ENCODE measurements at places on chromosomes 5 and 9.
A peak's percentile ranks its signal among the peaks of the same experiment; 100 is the strongest.

GRCh38 chr5:66222455-66222854 lies 78.4 kb downstream of the SREK1 start:
- no peak for DNase-seq

GRCh38 chr9:128323791-128324190 lies 1.2 kb downstream of the COQ4 start:
- no peak for DNase-seq

GRCh38 chr5:59724482-59725391 lies 168.8 kb downstream of the PDE4D start:
- DNase-seq = peak; percentile 14

GRCh38 chr9:107137495-107138202 lies 145.4 kb upstream of the RAD23B start:
- DNase-seq = no peak

GRCh38 chr9:96651626-96652025 lies 3.5 kb downstream of the PRXL2C start:
- no peak for DNase-seq

DNA sequence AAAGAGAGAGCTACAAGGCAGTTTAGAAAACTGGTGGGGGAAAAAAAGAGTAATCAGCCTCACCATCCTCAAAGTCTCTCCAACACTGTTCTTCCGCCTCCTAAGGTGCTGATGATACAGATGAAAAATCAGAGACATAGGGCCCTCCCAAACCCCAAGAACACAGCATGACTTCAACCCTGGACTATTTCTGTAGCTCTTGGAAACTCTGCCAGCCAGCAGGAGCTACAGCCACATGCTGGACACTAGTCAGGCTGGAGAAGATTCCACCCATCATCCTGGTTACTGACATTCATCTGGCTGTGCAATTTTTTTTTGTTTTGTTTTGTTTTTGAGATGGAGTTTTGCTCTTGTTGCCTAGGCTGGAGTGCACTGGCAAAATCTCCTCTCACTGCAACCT lies 42.4 kb downstream of the OXCT1 start:
- no peak for DNase-seq

DNA sequence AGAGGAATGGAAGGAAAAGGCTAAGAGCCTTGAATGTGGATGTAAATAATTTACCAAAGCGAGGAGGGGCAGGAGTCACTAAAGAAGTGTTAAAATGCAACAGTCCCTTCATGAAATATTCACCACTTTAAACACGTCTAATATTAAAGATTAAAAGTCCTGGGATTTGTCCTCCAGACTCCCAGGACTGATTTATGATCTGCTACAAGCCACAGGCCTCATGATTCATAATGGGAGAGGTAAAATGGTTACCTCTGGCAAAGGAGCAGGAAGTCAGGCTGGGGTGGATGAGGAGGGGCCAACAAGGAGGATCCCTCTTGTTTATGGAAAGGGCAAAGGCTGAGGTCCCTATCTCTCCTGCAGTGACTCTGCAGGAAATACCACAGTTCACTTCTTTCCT lies 292.4 kb downstream of the TRIM32 start:
- DNase-seq = no peak
